Activated T-cell treated with anti-CD3 and anti-CD28 coated beads for 4 hours (primary cell): ENCODE measurements at places on chromosomes 7 and 10.

GRCh38 chr7:37369906-37370305 lies 78.8 kb downstream of the ELMO1 start:
- no peak for DNase-seq

DNA sequence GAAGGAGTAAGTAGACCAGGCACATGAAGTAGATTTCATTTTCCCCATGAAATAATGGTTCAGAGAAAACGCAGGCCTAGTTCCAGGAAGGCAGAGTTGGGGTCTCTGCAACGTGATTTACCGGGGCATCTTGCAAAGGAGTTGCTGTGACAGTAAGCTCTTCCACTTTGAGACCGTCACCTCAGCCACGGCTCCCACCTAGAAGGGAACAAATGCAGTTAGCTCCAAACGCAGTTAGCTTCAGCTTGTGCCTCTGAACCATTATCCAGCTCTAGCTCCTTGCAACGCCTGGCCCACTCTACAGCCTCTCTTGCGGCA lies 7.0 kb upstream of the MYO1G start:
- DNase-seq: no peak

GRCh38 chr7:95099106-95099505 lies 191.7 kb downstream of the PPP1R9A start:
- no peak for DNase-seq

GRCh38 chr7:11332186-11332864 lies 358.7 kb downstream of the PHF14 start:
- no peak for DNase-seq

DNA sequence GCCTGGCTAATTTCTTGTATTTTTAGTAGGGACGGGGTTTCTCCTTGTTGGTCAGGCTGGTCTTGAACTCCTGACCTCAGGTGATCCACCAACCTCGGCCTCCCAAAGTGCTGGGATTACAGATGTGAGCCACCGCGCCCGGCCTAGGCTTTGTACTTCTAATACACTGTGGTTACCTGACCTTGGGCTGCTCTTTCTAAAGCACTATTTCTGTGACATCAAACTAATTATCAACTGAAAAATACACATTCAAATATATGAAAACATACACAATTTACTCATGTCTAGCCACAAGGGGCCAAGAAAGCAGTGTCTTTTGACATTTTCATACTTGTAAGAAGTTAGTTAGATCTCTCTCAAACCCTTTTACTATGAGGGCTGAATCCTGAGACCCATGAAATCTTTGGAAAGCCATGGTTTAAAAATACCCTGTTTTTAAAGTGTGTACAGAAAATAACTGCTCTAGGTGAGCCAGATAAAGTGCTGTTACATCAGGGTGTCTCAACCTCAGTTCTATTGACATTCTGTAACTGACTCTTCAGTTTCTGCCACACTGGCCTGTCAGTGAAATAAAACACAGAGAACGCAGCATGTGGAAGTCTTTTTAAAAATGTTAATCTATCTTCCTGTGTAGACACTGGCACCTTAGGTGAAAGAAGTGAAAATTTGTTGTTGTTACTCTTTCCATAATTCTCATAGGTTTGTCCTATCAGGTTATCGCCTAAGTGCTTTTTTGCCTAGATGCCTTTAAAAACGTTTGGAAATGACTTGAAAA lies 58.8 kb downstream of the CREM start:
- DNase-seq: no peak

DNA sequence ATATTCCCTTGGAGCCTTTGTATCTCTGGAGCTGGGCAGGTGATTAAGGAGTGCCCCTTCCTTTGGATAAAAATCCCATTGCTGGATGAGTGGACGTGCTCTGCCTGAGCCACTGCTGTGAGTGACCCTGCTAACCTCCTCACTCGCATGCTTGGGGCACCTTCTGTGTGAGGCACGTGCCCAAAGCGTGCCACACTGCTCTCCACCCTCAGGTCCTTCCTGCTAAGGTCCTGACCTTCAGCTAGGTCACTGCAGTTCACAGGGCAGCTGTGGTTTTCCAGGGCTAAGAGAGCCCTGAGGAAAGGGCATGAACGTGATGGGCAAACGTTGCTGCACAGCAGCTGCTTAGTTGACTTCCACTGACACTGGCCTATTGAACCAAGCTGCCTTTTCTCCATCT lies 204.4 kb upstream of the COBL start:
- no peak for DNase-seq

GRCh38 chr7:19930851-19931250 lies 157.4 kb upstream of the TMEM196 start:
- DNase-seq: no peak
